Fibroblast of upper back skin (primary cell): ENCODE measurements at places on chromosomes 1 and 21.

GRCh38 chr1:63169057-63169456, 153.3 kb upstream of the FOXD3 start:
- DNase-seq, result no peak

DNA sequence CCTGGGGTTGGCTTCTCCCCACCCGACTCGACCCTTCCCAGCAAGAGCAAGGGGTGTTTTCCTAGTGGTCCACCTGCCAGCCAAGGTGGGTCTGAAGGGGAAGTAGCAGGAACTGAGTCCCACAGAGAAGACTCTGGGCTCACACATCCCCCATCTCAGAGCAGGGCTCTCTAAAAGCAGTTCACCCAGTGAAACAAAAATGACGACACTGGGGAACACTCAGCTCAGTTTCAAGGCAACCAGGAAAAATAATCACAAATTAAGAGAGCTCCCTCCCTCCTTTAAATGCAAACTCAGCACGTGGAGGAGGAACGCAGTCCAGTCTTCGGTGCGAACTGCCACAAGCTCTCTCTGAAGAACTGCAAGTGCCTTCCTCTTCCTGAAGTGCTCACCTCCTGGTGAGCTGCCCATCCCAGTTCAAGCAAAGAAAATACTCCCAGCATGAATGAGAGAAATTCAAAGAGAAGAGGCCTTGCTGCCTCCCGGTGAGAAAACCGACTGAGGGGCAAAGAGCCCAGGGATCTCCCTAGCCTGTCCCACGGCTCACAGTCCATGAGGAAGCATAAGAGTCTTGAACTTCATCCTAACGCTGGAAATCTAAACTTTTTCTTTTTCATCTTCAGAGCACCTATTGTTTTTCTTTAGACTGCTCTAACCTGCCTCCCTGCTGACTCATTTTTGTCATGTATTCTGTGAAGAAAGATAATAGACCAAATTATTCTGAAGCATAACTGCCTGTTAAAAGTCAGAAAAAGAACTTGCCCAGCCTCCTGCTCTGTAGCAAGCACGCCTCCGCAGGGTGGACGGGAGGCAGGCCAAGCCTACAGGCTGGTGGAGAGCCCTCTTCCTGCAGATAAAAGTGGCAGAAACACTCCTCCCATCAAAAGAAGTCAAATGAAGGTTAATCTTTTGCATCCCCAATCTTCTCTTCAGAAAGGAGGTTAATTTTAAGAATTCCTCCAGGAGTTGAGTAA, 281.4 kb downstream of the HHIPL2 start:
- DNase-seq, result no peak

- no peak for DNase-seq
Observed at GRCh38 chr1:3819771-3820200, 23.5 kb upstream of the LRRC47 start.

DNA sequence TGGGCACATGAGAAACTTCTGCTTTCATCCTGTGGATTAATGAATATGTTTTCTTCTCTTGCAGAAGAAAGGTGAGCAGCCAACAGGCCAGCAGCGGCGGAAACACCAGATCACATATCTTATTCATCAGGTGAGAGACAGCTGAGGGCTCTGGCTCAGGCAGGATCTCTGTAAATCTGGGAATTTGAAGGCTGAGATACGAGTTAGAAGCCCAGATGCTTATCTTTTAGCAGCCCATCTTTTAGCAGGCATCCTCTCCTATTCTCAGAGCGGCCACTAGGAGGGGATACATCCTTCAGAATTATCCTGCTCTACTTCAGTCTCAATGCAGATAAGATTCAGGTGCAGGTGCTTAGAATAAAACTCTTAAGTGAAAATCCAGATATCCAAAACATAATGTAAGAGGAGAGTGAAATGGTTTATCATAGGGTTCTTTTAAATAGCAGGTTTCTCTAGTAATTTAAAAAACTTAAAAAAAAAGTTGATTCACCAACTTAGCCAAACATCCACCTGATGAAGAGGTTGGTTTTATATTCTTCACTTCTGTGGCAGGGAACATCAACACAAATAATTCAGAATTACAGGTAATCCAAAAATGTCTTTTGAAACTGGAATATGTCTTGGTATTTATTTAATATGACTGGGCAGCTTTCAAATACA, 19.3 kb downstream of the SH2D2A start:
- DNase-seq, result peak; percentile 62

GRCh38 chr1:218353656-218354055, 8.5 kb downstream of the TGFB2 start:
- no peak for DNase-seq

DNA sequence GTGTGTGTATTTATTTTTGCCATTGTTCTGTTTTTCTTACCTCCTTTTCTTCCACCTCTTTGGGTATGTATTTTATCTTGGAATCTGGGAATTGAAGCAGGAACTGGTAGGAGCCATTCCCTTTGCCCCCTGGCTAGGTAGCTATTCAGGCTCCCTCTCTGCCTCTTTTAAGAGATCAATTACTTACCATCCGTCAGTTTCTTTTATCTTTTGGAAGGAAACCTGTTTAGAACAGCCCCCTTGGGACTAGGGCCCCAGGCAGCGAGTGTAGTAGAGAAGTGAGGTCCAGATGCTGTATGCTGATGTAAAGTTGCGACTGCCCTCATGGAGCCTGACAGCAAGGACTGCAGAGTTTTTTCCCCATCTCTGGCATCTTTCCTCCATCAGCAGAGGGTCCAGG, 41.6 kb downstream of the KIRREL1 start:
- no peak for DNase-seq

DNA sequence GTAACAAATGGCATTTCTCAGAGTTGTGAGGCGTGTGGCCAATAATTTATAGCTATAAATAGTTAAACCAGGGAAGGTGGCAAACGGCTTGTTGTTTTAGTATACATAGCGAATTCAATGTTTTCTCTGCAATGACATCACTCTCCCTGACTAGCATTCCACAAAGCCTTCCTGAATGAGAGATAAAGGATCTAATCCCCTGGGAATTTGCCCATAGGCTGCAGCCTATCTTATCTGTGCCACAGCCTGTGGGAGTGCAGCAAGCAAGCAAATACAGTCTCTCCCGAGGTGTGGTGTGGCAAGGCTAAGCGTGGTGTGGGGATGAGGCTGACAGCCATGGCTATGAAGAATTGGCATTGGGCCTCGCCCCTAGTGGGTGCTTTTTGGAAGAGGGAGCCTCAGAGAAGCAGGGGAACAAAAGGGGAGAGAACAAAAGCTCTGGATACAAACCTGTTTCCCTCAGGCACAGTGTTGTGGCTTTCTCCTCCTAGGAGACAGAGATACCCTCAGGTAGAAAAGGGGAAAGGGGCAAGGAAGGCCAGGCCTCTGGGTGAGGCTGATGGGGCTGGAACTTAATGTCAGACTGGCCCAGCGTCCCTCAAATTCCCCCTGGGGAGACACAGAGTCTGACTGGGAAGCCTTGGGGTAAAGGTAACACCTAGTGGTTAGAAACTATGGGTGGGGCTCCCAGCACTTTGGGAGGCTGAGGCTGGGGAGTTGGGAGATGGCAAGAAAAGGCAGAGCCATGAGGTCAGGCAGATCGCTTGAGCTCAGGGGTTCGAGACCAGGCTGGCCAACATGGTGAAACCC, 8.9 kb downstream of the TAGLN2 start:
- peak; percentile 85 for DNase-seq

DNA sequence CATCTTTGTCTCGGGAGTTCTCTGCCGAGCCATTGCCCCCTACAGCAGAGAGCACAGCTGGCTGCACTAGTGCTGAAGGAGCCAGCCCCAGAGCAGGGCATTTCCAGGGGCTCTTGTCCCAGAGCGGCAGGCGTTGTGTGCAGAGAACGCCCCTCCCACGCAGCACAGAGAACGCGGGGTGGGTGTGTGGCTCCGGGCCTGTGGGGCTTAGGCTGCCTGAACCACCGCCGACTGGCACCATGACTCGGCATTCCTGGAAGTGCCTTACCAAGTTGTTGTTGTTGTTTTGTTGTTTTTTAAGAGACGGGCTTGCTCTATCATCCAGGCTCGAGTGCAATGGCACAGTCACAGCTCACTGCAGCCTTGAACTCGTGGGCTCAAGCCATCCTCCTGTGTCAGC, 15.8 kb upstream of the DIP2A start:
- DNase-seq, result no peak

- DNase-seq, result peak; percentile 78
Observed at GRCh38 chr1:117838911-117839310, 90.5 kb downstream of the GDAP2 start.

- no peak for DNase-seq
Observed at GRCh38 chr1:192552760-192553191, 22.8 kb upstream of the RGS1 start.

- DNase-seq, result no peak
Observed at GRCh38 chr1:151514366-151514765, 3.2 kb downstream of the CGN start.

- DNase-seq, result peak; percentile 94
Observed at GRCh38 chr1:164772635-164773034, 213.7 kb downstream of the PBX1 start.

DNA sequence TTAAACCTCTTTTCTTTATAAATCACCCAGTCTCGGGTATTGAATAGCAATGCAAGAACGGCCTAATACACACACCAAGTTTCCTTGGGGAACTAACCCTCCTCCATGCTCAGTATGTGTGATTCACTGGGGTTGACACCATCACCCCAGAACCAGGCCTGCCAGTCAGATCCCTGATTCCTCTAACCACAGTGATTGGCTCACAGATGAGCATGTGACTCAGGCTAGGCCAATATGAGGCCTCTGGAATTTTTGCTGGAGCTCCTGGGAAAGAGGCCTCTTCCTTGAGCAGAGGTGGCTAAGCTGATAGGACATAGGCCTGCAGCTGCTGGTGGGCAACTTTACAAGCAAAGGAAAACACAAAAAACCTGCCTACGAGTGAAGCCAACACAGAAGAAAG, 74.7 kb upstream of the ZBTB40 start:
- peak; percentile 10 for DNase-seq

GRCh38 chr1:7253118-7253480, 467.8 kb downstream of the CAMTA1 start:
- peak; percentile 41 for DNase-seq

GRCh38 chr1:32651461-32652073, 559 bp downstream of the RBBP4 start:
- DNase-seq, result no peak

DNA sequence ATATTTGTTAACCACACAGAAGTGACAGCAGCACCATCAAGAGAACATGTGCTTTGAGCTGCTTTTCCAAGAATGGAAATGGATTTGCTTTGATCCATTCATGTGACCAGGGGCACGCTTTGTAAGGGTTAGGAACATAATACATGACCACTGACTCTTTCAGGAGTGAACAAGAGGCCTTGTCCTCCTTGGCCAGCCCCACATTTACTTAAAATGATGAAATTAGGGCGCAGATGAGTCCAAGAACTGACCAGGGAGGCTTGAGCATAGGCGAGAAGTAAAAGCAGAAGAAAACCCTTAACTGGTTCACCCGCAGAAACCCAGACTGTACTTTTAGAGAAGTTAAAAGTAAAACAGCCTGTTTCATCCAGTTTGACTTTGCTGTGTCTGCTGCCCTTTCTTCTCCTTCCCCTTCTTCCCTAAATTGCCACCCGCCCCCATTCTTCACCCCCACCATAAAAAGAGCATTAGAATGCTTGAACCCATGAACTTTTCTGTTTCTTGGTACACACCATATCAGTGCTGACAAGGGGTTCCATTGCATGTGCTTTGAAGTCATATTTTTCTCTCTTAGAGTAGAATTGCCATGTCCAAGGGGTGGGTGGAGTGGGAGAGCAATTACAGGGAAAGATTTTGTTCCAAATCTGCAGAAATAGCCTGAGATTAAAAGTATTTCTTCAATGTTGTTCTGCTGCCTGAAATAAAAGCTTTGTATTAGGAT, 2.6 kb upstream of the GLUL start:
- no peak for DNase-seq

DNA sequence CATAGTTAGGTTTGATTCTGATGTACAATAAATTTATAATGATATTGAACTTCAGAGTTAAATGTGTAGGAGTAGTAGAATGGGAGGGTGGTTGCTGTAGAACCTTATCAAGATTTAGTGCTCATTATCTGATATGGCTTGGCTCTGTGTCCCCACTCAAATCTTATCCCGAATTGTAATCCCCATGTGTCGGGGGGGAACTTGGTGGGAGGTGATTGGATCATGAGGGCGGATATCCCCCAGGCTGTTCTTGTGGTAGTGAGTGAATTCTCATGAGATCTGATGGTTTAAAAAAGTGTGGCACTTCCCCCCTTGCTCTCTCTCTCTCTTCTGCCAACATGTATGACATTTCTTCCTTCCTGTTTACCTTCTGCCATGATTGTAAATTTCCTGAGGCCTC, 265.5 kb downstream of the GRIK1 start:
- DNase-seq, result no peak

DNA sequence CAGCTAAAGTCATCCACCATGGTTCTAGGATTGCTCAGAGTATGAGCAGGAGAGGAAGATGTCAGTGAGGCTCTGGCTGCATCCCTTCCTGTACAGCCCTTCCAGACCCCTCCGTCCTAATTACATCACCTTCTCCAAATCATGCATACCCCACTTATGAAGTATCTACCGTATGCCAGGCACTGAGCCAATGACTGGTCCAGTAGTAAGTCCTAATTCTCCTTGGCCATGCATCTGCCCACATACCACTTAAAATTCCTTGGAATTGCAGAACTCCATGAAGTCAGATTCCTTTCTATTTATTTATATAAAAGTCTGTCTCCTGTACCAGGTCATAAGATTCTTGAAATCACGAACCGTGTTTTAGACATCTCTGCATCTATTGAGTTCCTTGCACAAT, 106.1 kb downstream of the SEC16B start:
- DNase-seq, result peak; percentile 77

GRCh38 chr1:152141971-152142584, 16.9 kb downstream of the RPTN start:
- peak; percentile 57 for DNase-seq

GRCh38 chr1:161884475-161884874, 118.4 kb downstream of the ATF6 start:
- DNase-seq, result no peak

DNA sequence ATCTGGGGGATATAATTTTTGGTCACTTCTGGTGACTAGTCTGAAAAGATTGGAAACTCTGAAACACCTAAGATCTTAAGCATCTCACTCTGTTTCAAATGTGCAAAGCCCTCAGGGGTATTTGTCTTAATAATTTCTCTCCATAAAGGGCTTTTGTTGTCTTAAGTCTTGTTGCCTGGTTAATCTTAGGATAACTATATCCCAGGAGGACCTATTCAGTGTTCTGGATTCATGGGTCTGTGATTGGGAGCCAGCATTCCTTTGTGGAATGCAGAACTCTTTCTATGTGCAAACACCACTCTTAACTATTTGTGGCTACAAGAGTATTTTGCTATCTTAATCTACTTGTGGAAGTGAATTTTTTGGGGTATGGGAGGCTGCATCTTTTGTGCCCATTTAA, 1573.0 kb upstream of the PRMT6 start:
- peak; percentile 73 for DNase-seq
